ENCODE measurements at places on chromosomes 1 and 21. TPM values are rescaled to one million over a fixed set of nuclear protein-coding genes. Genes with fewer than 3 reads are reported as not detected.

DNA sequence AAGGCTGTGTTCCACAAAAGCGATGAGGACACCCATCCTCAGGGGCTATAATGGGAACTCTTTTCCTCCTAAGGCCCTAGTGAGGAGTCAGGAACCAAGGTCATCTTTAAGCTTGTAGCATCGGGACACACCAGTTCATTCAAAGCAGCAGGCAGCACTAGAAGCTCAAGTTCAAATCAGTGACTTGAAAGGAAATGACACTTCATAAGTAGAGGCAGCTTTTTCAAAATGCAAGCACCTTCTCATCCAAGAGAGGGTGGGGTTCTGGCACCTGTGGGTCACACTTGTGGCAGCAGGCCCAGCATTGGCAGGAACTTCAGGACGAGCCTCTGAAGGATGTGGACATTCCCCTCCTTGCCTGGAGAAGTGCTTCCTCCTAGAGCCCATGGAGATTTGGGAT, 496.3 kb downstream of the KIF26B start:
- no peak for DNase-seq

- DNase-seq: no peak
Measured at GRCh38 chr1:227774051-227774731, 39.0 kb downstream of the SNAP47 start.

GRCh38 chr1:246775531-246776385, 51.5 kb downstream of the SCCPDH start:
- no peak for DNase-seq

The NECTIN4 gene
- 0.18 TPM for total RNA-seq

Measured in IMR-90 (cell line).